ENCODE measurements at places on chromosomes 4 and X.

GRCh38 chr4:178427663-178428062 lies 985.4 kb upstream of the AGA start:
- DNase-seq: no peak

DNA sequence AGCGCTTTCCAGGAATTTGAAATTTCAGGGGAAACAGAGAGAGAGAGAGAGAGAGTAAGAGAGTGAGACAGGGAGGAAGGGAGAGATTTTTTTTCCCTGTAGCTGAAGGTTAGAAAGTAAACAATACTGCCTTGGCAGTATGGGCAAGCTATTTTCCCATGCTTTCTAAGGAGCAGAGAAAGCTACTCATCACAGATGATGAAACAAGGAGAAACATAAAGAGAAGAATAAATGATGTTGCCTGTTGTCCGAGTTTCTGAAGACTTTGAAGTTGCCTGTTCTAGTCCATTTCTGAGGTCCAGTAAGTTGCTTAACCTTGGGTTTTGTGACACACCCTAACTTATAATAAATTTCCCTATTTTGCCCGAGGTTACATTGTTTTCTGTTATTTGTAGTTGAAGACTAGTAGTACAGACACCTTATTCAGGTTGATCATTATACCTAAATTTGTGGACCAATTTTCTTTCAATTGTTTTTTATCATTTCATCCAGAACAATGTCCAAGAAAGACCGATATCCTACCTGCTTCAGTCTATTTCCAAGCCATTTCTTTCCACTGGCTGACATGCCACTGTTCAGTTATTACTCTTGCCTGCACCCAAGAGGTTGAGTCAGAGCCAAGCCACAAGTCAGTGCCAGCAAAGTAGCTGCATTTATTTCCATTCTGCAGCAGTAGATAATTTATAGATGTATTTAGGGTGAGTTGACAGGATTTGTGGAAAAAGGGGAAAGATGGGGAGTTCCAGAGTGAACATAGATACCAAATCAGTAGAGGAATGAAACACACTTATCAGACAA lies 49.7 kb upstream of the SLC16A2 start:
- no peak for DNase-seq

DNA sequence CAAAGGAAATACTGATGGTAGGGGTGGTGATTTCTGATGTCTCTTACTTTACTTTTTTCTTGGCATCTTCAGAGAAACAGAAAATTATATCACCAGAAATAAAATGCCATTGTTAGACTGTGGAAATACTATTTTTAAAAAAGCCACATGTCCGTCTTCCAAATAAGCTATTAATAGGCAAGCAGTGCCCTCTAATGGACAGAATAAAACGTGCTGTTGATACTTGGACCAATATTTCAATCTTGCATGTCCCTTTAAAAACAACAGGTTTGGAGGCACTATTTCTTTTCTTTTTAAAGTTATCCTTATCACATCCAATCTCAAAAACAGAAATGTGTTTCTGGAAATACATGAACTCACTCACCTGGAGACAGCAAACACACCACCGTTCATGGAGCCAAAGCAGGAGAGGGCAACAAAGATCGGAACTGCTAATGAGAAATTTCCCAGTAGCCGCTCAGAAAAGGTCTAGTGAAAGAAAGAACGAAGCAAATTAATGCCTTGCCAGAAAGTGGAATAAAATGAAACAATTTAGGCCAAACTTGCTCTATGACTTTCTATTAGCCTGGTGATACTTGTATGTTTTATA lies 59.2 kb downstream of the SLC7A11 start:
- peak; percentile 60 for DNase-seq

DNA sequence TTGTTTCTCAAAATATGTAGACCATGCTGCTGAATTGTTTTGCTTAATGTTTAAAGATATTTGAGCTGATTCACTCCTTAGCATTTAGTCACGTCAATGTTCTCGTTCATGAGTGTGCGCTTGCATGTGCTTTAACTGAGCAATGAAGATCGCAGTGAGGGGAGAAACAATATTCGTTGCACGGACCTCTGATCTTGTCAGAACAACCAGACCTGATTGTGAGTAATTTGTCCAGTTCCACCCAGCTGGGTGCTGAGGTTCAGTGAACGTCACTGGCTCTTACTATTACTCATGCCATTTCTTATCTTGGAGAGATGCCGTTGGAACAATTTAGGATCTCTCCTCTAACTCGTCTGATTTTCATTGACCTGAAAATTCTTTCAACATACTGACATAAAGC lies 15.0 kb upstream of the PRKX start:
- no peak for DNase-seq

- DNase-seq: no peak
Observed at GRCh38 chr4:151266497-151266896, 10.5 kb upstream of the PRSS48 start.

GRCh38 chrX:113058634-113059033 lies 218.0 kb upstream of the AMOT start:
- peak; percentile 43 for DNase-seq

Measured in SK-MEL-5 (cell line).